ENCODE measurements at places on chromosomes 1 and 21. TPM values are rescaled to one million over a fixed set of nuclear protein-coding genes. Genes with fewer than 3 reads are reported as not detected.

DNA sequence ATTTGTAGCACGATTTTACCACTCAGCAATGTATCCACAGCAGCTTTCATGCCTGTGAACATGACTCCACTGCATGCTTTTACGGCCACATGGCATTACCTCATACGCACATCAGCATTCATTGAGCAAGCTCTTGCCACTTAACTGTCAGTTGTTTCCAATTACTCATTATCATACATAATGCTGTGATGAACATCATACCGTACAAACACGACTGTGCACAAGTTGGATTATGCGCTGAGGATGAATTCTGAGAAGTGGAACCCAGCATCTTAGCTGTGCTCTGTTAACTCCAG, 9.6 kb downstream of the UMODL1 start:
- no peaks in the 10 kb centered on the region for H3K4me1 ChIP-seq
- no peak overlapping the region for H3K27ac ChIP-seq
- DNase-seq, result no peak
- no peaks in the 10 kb centered on the region for H3K27me3 ChIP-seq

Gene PSMG1
- 90.9 TPM for total RNA-seq

Gene LCE1F
- total RNA-seq, result not detected

Gene PLA2G2F
- not detected for total RNA-seq

GRCh38 chr21:36744560-36745231, 45.8 kb downstream of the SIM2 start:
- peaks cover 38% of the 10 kb centered on the region for H3K27me3 ChIP-seq
- peaks cover 4% of the 10 kb centered on the region for H3K36me3 ChIP-seq
- no peak for DNase-seq
- H3K27ac ChIP-seq, result no peak overlapping the region
- peaks cover 11% of the 10 kb centered on the region for H3K4me1 ChIP-seq

All from activated CD8-positive, alpha-beta T cell treated with anti-CD3 and anti-CD28 coated beads for 36 hours (primary cell).